ENCODE measurements at places on chromosomes 3 and 15. TPM values are rescaled to one million over a fixed set of nuclear protein-coding genes. Genes with fewer than 3 reads are reported as not detected.

Gene POPDC2
- total RNA-seq = 1.3 TPM

Gene CLRN1
- total RNA-seq = not detected

Gene KIF9
- total RNA-seq = 1.6 TPM

Gene DHX36
- 34.1 TPM for total RNA-seq

Gene GOLGA8T
- total RNA-seq = under 0.01 TPM

Gene POC1A
- total RNA-seq = 5.6 TPM

Gene SYNPR
- total RNA-seq = not detected

Gene PRICKLE2
- 36.3 TPM for total RNA-seq

Gene SNRPA1
- 18.6 TPM for total RNA-seq

Gene LRRIQ4
- total RNA-seq = not detected

Gene STARD5
- 14.7 TPM for total RNA-seq

Gene ACOX2
- 12.1 TPM for total RNA-seq

Gene NR2F2
- 73.1 TPM for total RNA-seq

Gene C3orf85
- not detected for total RNA-seq

Gene ISY1
- 27.4 TPM for total RNA-seq

Gene VEPH1
- 10.3 TPM for total RNA-seq

Gene SLC6A20
- not detected for total RNA-seq

Gene CPNE9
- not detected for total RNA-seq

Gene SLC28A1
- not detected for total RNA-seq

Gene VIPR1
- total RNA-seq = not detected

Gene ZSCAN2
- 7.1 TPM for total RNA-seq

Gene CDHR4
- total RNA-seq = not detected

Gene PCOLCE2
- under 0.01 TPM for total RNA-seq

Gene ANKRD63
- total RNA-seq = not detected

Gene KNL1
- total RNA-seq = 12.9 TPM

Gene CNTN4
- total RNA-seq = 6.9 TPM

Gene PYDC2
- total RNA-seq = 1.9 TPM

Gene DENND4A
- total RNA-seq = 20.0 TPM

Gene MME
- total RNA-seq = 479 TPM

Gene ZCWPW2
- 0.64 TPM for total RNA-seq

Gene CLDN16
- 0.43 TPM for total RNA-seq

Gene MKRN3
- 0.86 TPM for total RNA-seq

Gene RBPMS2
- not detected for total RNA-seq

Gene GABRB3
- total RNA-seq = 2.2 TPM

Gene SCN11A
- under 0.01 TPM for total RNA-seq

Gene HDC
- total RNA-seq = not detected

Gene IL20RB
- 1.6 TPM for total RNA-seq

Measured in fibroblast of villous mesenchyme (primary cell).